ENCODE measurements at places on chromosomes 4 and X.

- DNase-seq, result no peak
Measured at GRCh38 chr4:3317656-3318211, 24.9 kb downstream of the RGS12 start.

DNA sequence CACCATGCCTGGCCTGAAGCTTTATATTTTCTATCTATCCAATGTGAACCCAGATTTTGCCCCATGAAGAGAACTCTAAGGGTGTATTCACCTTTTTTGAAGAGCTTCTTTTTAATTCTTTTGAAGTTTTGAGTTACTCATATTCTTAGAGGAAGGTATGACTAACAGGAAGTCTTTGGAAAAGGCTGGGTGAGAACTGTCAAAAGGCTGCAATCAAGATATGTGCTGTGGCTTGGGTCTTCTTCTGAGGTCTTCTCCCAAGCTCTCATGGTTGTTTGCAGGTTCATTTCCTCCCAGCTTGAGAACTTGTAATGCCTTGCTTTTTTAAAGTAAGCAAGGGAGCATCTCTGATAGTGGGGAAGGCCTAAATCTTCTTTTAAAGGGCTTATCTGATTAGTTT lies 3.1 kb upstream of the C4orf17 start:
- DNase-seq, result no peak

DNA sequence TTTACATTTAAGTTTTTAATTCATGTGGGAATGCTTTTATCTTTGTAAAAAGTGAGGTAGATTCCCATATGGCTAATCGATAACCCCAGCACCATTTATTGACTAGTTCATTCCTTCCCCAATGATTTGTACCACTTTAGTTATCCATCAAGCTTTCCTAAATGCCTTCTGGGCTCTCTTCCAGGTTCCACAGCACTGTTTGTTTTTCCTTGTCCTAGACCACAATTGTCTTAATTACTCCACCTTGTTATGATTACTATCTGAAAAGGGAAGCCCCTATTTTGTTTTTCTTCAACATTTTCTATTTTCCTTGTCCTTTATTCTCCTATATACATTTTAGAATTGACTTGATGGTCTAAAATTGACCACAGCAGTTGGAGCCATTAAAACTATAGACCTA lies 48.5 kb upstream of the GPRIN3 start:
- DNase-seq, result no peak

DNA sequence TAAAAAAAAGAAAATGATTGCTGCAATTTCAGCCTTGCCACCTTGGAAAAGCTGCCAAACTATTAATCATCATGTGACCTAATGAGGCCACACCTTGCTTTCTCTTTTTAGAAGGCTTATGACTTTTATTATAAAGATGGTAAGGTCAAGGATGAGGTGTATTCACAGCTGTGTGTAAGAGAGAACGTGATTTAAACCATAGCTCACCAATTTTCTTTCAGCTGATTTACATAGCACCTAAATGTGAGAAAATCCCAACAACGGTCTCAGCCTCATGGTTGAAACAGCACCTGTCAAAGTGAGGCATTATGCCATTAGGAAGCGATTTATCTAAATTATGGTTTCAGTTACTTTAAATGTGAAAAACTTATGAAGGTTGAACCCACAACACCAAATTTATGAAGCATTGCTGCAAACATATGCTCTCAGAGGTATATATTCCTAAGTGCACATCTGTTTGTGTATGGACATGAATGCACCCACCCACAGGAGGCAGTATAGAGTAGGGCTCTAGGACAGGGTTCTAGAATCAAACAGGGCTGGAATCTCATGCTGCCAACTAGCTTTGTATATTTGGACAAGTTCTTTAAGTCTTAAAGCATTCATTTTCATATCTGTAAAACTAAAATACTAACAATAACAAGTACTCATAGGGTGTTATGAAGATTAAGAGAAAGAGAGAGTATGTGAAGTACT lies 40.7 kb downstream of the ANXA3 start:
- DNase-seq, result no peak

GRCh38 chrX:11059933-11060332 lies 51.2 kb upstream of the HCCS start:
- DNase-seq, result no peak

- no peak for DNase-seq
Measured at GRCh38 chr4:101178731-101179130, 168.6 kb downstream of the PPP3CA start.

GRCh38 chr4:87322754-87323153 lies at the start of gene HSD17B13:
Gene HSD17B13, minus strand, starts transcription at chr4:87322882. Its CDS starts 41 bp downstream, at chr4:87322841.
- no peak for DNase-seq

GRCh38 chrX:153334654-153335295 lies 822 bp downstream of the ZNF275 start:
- DNase-seq, result no peak

GRCh38 chr4:54157606-54158005 lies 57.6 kb downstream of the GSX2 start:
- DNase-seq, result no peak

- no peak for DNase-seq
Measured at GRCh38 chrX:69018416-69019072, 146.7 kb downstream of the PJA1 start.
